Bronchial epithelial cell (primary cell): ENCODE measurements at places on chromosomes 7 and 10.
A peak's percentile ranks its signal among the peaks of the same experiment; 100 is the strongest.

DNA sequence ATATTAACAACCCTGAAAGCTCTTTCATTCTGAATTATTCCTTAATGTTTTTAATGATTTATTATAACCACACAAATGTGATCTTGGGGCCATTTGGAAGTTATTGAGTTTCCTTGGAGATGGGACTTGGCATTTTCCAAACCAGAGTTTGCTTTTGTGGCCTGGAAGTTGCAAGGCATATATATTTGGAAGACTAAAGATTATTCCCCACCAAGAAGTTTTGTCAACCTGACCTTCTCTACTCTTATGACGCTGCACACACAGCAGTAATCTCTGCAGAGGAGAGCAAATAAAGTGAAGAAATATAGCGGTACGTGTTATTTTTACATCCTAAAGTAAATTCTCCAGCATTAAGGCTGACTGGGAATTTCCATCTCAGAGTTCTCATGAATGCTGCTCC is 397.0 kb downstream of the LRMDA start:
- DNase-seq = no peak

GRCh38 chr10:86071145-86071544 is 295.4 kb downstream of the GRID1 start:
- DNase-seq = no peak

GRCh38 chr7:55939514-55940123 is 12.1 kb upstream of the MRPS17 start:
- DNase-seq = no peak

- DNase-seq = no peak
Observed at GRCh38 chr7:35037211-35037525, at the start of gene DPY19L1. DPY19L1 (minus strand) TSS chr7:35037485; CDS start chr7:35037394, 91 bp downstream.

DNA sequence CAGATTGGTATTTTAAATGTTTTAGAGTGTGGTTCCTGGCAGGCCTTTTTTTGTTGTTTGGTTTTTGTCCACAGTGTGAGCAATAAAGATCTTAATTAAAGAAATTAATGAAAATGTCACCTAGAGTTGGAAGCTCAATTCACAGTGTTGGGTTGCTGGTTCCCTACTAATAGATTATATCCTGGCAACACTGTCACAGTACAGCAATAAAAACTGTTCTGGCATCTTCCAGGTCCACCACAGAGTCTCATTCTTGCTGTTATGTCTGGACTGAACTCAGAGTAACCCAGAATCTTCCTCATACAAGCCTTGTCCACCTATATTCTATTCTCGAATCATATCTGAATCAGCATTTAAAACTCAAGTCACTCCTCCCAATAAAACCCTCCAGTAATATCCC is 212.4 kb upstream of the LRRTM3 start:
- no peak for DNase-seq

GRCh38 chr7:37112876-37113275 is 335.8 kb downstream of the ELMO1 start:
- DNase-seq = no peak

DNA sequence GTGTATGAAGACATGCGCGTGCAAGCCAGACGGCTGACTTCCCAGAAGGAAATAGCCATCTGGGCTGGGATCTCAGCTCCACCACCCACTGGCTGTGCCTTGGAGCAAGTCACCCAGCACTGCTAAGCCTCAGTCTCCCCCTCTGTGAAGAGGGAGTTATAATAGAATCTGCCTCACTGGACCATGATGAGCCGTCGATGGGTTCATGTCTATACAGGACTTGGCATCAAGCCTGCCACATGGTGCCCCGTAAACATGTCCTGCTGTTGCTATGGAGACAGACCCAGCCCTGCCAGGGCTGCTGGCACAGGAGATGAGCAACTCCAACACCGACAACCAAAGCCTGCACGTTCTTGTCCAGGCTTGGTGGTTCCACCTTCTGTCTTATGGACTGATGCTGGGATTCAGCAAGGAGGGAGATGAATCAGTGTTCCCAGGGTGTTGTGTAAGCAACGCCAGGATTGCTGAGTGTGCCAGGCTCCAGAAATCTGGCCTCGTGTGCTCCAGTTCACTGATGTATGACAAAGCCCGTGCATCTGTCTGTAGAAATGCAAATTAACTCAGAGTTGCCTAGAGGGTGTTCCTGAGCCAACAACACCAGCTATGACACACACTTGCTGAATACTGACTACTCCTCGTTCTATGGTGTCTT is 5.6 kb downstream of the GPR15LG start:
- peak; percentile 100 for DNase-seq

GRCh38 chr7:68821846-68822245 is 776.4 kb upstream of the AUTS2 start:
- no peak for DNase-seq

- peak; percentile 78 for DNase-seq
Observed at GRCh38 chr7:137885678-137886077, 38.9 kb upstream of the DGKI start.

DNA sequence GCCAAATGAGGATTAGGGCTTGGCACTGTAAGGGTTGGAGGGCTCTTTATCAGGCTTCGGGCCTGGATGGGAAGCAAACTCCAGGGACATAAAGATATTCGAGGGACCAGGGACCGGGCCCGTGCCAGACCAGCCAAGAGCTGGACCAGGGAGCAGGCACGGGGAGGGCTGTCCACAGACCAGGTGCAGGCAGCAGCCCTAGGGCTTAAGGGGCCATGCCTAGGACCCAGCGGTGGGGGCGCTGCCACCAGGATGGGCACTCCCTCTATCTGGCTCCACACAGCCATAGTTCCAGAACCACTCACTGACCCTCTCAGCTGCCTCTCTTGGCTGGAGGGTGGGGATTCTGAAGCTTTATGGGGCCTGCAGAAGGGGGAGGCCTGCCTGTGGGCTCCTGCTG is 32.9 kb downstream of the FAM241B start:
- DNase-seq = no peak

GRCh38 chr10:87095236-87095945 is 385 bp downstream of the SHLD2 start:
- DNase-seq = peak; percentile 67

- no peak for DNase-seq
Observed at GRCh38 chr10:35569836-35570235, 35.3 kb upstream of the GJD4 start.

DNA sequence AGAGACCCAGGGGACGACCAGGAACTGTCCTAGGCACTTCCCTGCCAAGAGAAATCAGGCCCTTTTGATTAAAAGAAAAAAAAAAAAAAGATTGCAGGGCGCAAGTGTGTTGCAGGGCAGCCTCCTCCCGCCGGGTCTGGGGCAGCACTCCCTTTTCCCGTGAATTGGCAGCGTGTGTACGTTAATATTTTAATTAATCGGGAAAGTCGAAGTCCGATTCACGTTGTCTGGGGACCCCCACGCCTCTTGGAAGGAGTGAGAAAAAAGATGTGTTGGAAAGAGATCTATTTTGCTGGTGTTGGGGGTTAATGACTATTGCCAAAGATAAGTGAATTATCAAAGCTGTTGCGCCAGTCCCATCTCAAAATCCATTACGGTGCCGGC is 1.3 kb upstream of the EBF3 start:
- no peak for DNase-seq

GRCh38 chr7:38746438-38746837 is 115.3 kb upstream of the AMPH start:
- DNase-seq = no peak

- DNase-seq = peak; percentile 78
Observed at GRCh38 chr7:77247206-77247850, 47.7 kb upstream of the FGL2 start.

GRCh38 chr10:47222461-47222860 is 77.5 kb upstream of the GDF10 start:
- no peak for DNase-seq

DNA sequence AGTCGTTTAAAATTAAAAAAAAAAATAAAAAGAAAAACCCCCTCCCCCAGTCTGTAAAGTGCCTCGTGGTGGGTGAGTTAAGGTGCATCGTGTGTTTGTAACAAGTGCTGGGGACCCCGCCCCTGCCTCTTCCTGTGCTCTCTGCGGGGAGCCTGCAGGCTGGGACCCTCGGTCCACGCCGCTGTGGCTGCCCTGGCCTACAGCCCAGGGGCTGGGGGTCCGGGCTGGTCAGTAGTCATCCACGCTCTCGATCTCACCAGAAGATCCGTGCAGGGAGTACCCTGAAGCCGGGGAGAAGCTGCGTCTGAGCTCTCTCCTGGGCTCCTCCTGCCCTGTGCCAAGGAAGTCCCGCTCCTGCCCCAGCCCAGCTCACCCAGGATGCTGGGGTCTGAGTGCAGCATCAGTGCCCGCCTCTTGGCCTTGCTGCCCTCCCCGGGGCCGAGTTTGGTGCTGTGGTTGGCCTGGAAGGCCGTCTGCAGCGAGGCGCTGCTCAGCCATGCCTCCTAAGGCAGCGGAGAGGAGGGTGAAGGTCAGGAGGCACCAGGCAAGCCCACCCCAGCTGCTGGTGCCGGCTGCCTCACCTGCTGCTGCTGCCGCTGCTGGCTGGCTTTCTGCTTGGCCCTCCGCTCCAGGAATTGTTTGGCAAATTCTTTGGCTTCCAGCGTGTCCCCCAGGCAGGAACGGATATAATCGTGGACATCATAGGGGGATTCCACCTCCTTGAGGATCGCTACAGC is 8.1 kb downstream of the GNB2 start:
- DNase-seq = no peak

GRCh38 chr7:29478226-29478625 is 85.4 kb upstream of the PRR15 start:
- DNase-seq = no peak

DNA sequence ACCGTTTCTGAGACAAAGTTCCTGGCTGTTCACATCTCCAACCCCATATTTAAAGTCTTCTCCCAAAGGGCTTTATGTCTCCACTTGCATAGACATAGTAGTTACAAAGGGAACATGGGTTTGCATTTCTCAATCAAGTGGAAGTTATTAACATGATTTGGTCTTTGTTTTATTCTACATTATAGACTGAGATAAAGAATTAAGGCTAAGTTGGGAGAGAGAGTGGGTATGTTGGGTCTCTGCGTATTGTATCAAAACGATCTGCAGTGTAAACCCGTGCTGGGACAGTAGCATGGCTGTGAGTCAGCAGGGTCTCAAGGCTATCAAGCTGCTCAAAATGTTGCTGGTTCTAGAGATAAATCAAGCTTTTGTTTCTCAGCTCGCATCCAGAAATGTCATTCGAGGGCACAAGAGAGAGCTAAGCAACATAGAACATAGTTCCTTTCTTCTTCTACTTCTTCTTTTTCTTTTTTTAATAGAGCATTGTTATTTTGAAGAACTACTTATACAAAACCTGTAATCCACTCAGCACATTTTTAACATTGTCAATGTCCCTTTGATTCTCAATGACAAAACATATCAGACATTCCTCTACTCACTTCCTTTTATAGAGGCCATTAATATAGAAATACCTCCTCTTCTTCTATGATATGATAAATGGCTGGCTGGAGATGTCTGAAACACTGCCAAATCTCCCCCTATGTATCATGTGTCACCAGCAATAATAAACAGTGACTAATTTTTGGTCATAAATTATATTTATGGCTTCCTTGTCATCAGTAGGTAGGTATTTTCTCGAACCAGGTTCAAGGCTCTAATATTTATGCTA is 34.5 kb upstream of the RHOBTB1 start:
- DNase-seq = peak; percentile 78

DNA sequence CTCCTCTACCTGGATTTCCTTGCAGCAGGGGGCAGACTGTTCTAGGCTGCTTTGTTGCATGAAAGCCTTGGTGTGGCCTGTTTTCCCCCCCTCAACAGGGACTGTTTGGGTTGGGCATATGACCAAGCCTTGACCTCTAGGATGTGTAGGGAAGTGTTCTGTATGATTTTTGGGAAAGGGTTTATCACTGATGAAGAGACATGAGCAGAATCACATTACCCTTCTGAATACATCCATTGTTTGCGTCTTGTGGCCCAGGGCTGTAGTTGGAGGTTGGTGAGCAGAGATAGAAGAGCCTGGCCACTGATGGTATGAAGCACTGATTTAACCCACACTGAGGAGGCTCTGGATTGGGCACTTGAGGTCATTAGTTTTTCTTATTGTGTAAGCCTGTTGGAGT is 26.6 kb downstream of the ZNF12 start:
- no peak for DNase-seq

GRCh38 chr7:157678501-157678900 is 341.7 kb downstream of the DNAJB6 start:
- DNase-seq = no peak

GRCh38 chr7:117970801-117971200 is 97.6 kb upstream of the CTTNBP2 start:
- no peak for DNase-seq

DNA sequence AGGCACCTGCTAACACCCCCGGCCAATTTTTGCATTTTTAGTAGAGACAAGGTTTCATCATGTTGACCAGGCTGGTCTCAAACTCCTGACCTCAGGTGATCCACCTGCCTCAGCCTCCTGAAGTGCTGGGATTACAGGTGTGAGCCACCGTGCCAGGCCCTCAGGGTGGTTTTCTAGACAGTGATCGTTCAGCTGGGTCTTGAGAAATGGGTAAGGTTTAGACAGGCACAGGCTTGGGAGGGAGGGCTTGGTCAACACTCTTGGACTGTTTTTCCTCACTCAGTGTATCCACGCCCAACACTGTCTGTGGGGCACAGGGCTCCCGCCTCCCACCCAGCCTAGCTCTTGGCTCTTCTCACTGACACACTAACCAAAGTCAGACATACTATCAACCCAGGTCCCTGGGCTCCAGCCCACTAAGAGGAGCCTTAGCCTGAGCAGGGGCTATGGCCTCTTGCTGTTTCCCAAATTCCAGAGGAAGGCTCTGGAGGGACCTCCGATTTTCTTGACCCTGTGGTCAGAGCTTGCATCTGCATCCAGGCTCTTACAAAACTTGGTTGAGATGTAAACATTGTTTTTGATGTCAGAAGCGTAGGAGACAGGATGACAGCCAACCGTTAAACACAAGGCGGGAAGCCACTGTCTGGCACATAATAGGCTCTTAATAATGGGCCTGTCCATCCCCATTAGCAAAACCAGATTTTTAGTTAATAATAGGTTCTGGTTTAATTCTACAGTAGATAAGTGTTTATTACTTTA is 143.9 kb downstream of the PRKAG2 start:
- peak; percentile 14 for DNase-seq

DNA sequence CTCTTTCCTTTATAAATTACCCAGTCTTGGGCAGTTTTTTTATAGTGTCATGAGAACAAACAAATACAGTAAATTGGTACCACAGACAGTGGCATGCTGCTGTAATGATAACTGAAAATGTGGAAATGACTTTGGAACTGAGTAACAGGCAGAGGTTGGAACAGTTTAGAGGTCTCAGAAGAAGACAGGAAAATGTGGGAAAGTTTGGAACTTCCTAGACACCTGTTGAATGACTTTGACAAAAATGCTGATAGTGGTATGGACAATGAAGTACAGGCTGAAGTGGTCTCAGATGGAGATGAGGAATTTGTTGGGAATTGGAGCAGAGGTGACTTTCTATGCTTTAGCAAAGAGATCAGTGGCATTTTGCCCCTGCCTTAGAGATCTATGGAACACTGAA is 1128.4 kb upstream of the POT1 start:
- no peak for DNase-seq

- no peak for DNase-seq
Observed at GRCh38 chr7:46664453-46664852, 743.4 kb upstream of the IGFBP3 start.

- no peak for DNase-seq
Observed at GRCh38 chr7:21300692-21301091, 127.2 kb upstream of the SP4 start.

- DNase-seq = no peak
Observed at GRCh38 chr10:102153093-102153620, 968 bp downstream of the NOLC1 start.

- DNase-seq = no peak
Observed at GRCh38 chr7:52920977-52921376, 114.5 kb upstream of the POM121L12 start.
